ENCODE measurements at places on chromosomes 4 and X. TPM values are rescaled to one million over a fixed set of nuclear protein-coding genes. Genes with fewer than 3 reads are reported as not detected.

PPARGC1A gene
- 0.53 TPM for total RNA-seq

MXRA5 gene
- total RNA-seq = 60.6 TPM

MYOZ2 gene
- 0.24 TPM for total RNA-seq

DNA sequence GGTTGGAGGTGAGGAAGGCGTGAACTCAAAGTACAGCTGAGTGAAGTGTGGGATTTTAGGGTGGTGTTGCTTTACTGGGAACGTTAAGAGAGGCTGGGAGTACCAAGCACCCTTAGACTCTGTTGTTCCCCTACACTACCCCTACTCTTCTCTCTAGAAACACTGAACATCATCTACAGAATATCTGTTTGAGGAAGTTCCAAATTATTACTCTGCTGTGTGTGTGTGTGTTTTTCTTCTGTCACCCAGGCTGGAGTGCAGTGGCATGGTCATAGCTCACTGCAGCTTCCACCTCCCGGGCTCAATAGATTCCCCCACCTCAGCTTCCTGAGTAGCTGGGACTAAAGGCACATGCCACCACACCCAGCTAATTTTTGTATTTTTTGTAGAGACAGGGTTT lies 76.7 kb upstream of the AP1S2 start:
- no peak for DNase-seq

DNA sequence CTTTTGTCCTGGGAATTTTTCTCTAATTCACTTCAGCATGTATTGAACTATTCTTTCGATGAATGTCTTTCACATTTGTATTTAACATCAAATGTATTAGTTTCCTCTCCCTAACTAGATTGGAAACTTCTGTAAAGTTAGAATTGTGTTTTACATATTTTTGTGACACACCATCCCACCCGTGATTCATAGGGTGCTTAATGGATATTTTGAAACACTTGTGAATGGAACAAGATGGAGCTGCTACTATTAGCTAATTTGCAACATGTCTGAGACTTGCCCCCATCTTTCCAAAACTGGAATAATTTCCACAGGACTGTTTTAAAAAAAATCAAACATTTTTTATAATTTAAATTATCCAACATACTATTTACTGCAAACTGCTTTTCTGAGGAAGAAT lies 30.2 kb upstream of the GNPDA2 start:
- DNase-seq = no peak

DNA sequence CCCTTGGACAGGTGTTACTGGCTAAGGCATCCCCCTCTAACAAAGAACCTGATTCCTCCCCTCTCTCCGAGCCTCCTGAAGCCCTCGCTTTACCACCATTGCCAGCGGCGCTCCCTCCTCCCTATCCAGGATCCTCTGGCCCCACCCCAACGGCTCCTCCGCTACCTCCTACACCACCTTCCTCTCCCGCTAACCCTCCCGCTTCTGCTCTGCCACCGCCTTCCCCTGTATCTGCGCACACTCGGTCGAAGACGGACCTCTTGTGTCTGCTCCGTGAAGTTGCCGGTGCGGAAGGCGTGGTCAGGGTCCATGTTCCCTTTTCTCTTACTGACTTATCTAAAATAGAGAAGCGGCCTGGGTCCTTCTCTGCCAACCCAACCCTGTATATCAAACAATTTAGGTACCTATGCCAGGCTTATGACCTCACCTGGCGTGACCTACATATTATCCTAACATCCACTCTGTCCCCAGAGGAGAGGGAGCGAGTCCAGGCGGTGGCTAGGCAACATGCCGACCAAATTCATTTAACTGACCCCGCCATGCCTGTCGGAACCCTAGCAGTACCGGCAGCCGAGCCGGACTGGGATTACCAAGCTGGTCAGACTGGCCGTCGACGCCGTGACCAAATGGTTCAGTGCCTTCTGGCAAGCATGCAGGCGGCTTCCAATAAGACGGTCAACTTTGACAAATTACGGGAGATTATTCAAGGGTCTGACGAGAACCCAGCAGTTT lies 958.9 kb downstream of the RPA4 start:
- DNase-seq = no peak

- DNase-seq = peak; percentile 97
Measured at GRCh38 chr4:24778464-24779225, 16.7 kb upstream of the SOD3 start.

- DNase-seq = no peak
Measured at GRCh38 chrX:72054779-72055489, 76.8 kb downstream of the RTL5 start.

DNA sequence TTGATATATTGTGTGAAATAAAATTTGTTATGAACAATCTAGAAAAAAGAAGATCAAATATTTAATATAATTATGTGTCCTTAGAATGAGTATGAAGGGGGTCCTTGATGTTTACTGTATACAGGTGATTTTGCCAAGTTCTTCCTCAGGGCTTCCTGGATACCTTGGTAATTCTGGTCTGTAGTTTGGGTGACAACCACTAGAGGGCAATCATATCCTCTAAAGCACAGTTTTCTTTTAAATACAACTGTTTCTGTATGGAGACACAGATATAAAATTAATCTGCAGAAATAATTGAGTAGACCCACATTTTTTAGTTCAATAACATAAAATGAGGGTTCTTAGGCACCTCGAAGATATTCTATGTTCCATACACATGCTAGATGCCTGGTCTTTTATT lies 157.7 kb downstream of the SPANXN1 start:
- DNase-seq = no peak

GRCh38 chr4:169116270-169116901 lies 106.3 kb upstream of the CBR4 start:
- DNase-seq = peak; percentile 49

- no peak for DNase-seq
Measured at GRCh38 chrX:147738265-147738664, 173.5 kb upstream of the FMR1 start.
